ENCODE measurements at places on chromosomes 3 and 15.

DNA sequence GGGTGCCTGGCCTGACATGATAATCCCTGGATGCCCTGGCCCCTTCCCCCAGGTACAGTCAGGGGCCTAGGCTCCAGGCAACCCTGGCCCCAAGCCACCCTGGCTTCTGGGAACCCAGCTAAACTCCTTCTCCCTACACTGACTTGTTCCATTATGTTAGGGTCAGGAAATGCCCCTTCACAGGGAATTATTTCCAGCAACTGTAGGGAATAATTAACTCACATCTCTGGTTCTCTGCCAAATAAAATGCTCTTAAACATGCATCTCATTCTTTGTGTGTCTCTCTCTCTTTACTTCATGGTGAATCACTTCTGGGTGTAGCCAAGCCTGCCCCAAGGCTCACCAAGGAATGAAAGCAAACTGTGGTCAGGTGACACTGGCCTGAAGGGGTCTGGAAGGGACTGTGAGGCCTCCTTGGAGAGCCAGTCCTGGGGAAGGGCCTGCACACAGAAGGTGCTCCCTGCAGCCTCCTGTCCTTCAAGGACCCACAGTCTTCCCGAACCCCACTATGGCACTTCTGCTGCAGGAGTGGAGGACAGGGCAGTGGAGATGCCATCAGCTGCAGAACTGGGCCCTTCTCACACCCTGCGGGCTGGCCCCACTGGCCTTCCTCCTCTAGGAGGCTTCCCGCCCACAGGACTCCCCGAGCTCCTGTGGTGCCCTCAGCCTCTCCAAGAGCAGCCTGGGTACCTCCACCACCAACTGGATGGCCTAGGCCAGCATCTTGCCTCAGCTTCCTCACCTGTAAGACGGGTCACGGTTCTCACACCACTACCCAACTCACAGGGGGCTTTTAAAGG, 17.6 kb downstream of the TKT start:
- no peak for DNase-seq

- no peak for DNase-seq
These were observed 94.8 kb downstream of the GBE1 start for GRCh38 chr3:81666502-81667121.

GRCh38 chr3:12147049-12147780, 11.5 kb downstream of the TIMP4 start:
- no peak for DNase-seq

DNA sequence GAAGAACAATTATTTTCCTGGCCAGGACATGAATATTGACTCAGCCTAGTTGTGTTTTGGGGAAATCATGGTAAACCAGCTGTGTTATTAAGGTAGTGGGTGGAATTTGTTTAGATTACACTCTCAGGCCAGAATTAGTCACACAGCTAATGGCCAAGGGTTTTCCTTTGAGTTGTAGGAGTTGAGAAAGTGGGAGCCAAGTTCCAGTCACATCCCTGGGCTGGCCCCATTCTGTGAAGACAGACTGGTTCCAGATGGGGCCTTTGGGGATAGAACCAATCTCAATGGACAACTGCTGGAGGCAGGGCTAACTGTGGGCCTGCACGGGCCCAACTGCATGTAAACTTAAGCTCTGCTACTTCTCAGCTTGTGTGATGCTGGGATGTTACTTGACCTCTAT, 1.4 kb upstream of the RASL12 start:
- DNase-seq = no peak

GRCh38 chr3:186217820-186218164, 108.9 kb upstream of the ETV5 start:
- no peak for DNase-seq

GRCh38 chr3:28252001-28252431, 10.6 kb downstream of the CMC1 start:
- DNase-seq = no peak

GRCh38 chr3:48338635-48339034, 5.2 kb upstream of the SPINK8 start:
- no peak for DNase-seq

DNA sequence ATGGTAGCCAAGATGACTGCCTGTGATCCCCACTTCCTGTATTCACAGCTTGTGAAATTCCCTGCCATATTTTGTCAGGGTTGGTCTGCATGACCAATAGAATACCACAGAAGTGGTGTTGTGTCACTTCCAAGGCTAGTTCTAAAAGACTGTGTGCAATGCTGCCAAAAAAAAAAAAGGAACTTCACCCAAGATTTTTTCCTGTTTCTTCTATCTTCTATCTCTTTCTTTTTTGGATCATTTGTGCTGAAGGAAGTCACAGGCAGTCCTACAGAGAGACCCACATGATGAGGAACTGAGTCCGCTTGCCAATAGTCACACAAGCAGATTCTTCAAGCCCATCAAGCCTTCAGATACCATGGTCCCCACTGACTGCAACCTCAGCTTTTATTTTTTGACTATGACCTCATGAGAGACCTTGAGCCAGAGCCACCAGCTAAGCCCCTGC, 18.1 kb upstream of the RAF1 start:
- DNase-seq = no peak

DNA sequence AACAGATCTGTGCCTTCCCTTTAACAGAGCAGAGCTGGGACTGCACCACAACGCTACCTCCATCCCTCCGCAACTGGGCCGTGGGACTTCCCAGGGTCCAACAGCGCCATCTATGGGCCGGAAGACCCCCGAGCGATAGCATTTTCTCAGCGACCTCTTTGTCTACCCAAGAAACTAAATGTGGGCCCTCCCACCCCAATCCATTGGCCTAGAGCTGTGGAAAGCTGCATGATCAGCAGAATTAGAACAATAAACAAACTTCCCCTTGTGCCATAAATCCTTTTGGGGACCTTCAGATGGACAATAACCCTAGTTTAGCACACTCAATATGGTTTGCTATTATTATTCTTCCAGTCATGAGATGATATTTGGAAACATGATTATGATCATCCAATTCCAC, 74.8 kb upstream of the NTRK3 start:
- peak; percentile 88 for DNase-seq

- DNase-seq = no peak
These were observed 1.6 kb downstream of the MPI start for GRCh38 chr15:74891469-74891868.

DNA sequence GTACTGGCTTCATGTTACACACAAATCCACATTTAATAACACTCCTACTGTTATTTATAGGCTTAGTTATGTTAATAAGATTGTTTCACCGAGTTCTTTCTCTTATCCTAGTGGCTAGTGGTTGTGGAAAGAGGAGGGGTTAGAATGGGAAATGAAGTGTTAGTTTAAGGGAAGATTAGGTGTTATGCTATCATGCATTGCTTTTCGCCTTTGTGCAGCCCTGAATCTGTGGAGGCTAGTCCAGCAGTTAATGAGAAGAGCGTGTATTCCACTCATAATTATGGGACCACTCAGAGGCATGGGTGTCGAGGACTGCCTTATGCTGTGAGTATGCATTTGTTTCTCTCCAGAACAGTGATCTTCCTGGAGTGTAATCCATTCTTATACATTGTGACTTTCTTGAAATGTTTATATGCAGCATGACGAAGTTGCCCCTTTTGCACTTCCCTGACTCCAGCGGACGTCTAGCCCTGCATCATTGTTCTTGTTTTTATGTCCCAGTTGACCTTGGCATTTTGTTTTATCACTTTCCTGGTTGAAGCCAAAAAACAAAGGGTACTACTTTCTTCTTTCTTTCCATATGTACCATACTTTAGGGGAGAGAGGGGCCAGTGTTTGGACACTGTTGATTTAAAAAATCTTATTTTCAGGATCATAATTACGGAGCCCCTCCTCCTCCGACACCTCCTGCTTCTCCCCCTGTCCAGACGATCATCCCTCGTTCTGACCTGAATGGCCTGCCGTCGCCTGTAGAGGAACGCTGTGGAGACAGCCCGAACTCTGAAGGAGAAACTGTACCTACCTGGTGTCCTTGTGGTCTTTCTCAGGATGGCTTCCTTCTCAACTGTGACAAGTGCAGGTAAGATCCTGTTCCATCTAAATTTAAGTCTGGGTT, 36.5 kb downstream of the SETD5 start:
- DNase-seq = no peak

GRCh38 chr3:135897715-135898114, 67.8 kb upstream of the PPP2R3A start:
- DNase-seq = no peak

DNA sequence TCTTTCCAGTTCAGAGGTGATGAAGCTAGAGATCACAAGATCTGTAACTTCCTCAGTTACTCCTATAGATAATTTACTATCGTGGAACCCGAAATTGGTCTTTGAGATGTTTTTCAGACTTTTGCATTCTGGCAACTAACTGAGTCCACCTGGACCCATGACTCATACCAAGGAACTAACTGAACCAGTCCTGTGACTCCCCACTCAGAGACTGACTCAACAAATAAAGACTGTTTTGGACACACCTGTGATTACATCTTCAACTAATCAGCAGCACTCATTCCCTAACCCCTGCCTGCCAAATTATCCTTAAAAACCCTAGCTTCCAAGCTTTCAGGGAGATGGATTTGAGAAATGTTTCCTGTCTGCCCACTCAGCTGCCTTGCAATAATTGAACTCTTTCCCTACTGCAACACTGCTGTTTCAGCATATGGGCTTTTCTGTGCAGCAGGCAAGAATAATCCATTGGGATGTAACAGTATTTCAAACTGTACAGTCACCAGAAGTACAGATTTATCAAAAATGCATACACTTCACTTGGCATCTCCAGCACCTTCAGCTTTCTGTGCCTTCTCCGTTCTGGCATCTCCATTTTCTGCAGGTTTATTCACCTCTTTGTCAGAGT, 57.7 kb downstream of the GATM start:
- no peak for DNase-seq

DNA sequence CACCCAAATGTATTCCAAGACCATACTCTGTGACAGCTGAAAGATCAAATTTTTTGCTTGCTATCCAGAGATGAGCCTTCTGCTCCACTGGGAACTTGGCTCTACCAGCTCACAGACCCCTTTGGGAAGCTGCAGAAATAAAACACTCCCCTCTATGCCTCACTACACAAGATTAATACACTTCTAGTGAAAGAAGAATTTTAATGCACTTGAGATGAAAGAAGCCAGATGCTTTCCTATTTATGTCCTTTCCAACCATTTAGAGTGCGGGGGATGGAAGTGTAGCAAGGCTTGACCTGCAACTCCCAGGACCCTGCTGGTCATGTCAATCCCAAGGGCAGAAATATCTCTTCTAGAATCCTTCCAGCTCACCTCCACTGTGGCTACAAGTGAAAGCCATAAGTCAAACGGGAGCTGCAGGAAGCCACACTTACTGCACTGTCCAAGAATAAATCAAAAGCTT, 34.7 kb downstream of the ANXA2 start:
- DNase-seq = no peak

GRCh38 chr15:58297639-58298038, 134.2 kb upstream of the LIPC start:
- no peak for DNase-seq

- DNase-seq = no peak
These were observed 41.1 kb downstream of the BBS4 start for GRCh38 chr15:72727154-72727553.

DNA sequence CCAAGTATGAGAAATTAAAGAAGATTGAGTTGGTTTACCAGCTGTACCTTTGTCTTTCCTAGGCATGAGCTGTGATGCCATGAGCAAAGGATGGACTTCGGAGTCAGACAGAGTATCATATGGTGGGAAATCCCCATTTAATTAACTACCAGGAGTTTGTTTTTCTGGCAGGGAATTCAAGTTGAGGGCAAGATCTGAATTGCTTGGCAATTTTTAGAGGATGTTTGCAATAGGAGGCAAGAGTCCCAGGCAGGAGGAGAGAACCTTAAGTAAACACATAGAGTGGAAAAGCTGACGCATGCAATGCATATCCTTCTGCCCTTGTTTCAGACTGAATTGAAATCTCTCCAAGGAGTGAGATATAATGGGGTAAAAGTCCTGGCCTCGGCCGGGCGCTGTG, 569.7 kb upstream of the MDFIC2 start:
- no peak for DNase-seq

DNA sequence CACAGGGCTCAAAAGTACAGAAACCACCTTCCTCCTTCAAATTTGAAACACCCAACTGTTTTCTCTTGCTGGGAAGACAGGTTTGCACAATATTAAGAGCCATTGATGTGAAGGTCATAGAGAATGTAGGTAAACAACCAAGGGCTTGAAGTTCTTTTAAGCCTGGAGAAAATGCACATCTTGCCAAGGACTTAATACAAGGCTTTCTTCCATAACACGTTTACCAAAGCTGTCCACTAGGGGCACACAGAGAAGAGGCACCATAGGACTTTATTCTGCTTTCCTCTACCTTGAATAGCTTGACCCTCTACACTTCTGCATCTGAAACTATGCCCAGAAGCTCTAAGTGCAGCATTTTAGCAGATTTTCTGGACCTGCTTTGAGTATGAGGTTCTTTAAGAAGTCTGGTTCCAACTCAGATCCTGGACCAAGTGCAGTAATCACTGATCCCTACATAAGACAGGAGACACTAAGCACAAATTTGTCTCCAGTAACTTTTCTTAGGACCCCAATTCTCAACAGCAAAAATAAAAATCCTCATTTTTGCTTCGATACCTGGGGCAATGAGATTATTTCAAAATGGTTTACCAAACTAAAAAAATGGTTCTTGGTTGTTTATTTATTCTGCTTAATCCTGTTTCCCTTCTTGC, 138.0 kb downstream of the FBN1 start:
- no peak for DNase-seq

- peak; percentile 84 for DNase-seq
These were observed 753 bp downstream of the PLCH1 start for GRCh38 chr3:155744010-155744625.

GRCh38 chr15:80920271-80920699, 69.3 kb downstream of the MESD start:
- peak; percentile 56 for DNase-seq

DNA sequence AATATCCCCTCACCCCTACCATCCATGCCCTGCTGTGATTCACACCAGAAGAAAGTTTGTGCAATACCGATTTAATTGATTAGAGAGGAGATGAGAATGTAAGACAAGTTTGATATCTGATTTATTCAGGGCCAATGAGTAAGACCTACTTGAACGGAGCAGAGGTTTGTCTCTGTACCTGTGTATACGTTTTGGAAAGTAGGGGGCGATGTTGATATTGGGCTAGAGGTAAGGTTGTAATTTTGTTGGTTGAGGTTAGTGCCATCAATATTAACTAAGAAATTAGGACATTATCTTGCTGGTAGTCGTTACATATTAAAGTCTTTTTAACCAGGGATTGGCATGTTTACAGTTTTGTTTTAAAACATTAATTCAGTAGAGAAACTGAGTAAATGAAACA, 20.5 kb downstream of the EAF2 start:
- no peak for DNase-seq

DNA sequence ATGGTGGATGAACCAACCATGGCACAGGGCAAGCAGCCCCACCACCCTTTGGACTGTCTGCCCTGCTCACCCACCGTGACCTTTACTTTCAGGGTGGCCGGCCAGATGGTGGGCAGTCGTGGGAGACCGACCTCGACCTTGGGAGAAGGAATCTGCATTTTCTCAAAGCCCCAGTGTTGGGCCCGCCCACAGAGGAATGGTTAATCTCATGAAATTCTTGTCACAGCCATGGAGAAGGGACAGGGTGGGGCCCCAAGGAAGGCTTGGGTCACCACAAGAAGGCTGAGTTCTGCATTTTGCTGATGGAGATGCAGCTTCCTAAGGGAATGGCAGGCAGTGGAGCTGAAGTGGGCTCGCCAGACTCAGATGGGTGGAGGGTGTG, 2.9 kb downstream of the PLXND1 start:
- DNase-seq = no peak
